ENCODE measurements at places on chromosomes 1 and 21. TPM values are rescaled to one million over a fixed set of nuclear protein-coding genes. Genes with fewer than 3 reads are reported as not detected.

GRCh38 chr1:48777219-48777895 is 666 bp upstream of the BEND5 start:
- no peak for DNase-seq

DNA sequence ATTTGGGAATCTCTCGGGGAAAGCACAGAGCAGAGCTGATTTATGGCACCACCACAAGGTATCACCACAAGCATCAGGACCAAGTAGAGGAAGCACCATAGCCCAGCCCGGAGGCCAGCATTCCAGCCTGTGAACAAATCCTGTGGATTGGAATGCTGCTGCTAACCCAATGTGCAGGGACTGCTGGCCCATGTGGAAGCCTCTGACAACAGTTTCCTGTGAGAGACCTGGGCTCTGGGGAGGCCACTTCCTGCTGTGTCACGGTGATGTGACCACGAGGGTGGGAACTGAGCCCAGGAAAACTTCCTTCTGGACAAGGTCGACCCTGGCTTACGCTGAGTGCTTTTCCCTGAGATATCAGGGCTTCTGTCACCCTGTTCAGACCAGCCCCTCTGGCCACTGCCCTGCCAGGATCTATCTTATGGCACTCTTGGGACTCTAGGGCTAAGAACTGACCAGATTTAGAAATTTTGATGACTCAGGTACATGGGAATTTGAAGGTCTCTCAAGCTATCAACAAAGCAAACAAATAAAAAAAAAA is 88.3 kb upstream of the NGF start:
- DNase-seq = no peak

GRCh38 chr1:118340928-118341910 is 156.2 kb upstream of the SPAG17 start:
- DNase-seq = no peak

GRCh38 chr1:183576537-183576936 is 13.7 kb downstream of the NCF2 start:
- no peak for DNase-seq

DNA sequence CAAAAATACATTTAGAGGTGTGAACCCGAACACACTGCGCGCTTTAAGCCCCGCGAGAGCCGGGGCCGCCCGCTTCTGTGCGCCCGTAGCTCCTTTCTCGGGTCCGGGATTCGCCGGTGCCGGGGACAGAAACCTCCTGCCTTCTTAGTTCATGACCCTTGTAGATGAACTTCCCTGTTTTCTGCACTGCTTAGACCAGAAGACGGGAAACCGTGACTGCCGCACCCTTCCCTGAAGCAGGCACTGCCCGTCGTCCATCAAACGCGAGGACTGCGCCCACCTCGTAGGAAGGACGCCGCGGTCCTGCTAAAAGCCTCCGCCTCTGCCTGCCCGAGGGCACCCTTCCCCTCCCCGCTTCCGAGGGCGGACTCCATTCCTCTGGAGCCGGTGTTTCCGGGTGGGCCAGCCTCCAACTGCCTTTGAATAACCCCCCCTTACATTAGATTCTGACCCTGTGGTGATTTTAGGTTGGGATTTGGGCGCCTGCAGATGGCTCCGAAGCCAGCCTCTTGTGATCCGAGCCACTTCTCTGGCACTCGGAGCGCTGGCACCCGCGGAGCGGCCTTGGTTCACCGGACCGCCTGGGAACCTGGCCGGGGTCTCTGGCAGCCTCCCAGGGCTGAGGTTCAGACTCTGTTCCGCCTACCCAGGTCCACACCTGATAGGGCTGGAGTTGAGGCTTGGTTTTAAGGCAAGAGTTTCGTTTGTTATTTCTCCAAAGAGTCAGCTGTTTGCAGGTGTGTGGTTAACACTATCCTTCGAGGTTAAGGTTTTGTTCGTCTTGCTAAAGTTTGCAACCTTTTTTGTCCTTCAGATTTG is 1.2 kb upstream of the PTTG1IP start:
- no peak for DNase-seq

DNA sequence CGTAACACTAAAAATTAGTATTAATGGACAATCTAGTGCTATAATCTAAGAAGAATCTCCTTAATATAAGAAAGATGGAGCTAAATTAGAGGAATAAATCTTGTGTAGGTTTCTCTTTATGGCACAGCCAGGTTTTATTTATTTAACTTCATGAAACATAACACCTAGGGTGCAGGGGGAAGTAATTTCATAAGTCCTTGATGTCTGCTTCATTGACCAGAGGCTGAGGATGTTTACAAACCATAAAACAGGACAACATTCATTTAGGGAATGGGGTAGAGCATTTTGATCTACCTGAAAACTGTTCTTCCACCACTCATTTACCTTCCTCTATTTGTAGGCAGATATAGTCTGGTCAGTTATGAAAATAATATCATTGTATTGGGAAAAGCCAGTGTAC is 95.5 kb downstream of the NGF start:
- peak; percentile 22 for DNase-seq

DNA sequence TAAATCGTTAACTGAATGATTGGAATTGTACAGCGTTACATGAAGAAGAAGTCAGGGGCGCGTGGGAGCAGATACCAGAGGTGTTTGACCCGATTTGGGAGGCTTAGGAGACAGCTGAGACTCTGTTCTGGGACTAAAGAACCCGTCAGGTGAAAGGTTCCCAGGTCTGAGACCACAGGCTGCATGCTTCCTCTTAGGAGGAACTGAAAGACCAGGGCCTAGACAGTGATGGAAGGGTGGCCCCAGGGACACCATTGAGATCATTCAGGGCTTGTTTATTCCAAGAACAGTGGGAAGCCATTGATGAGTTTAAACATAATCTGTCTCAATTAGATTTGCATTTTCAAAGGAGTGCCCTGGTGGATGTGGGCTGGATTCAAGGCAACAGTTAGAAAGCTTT is 904 bp downstream of the KLF17 start:
- no peak for DNase-seq

- DNase-seq = peak; percentile 74
Measured at GRCh38 chr1:42334240-42335049, 590 bp downstream of the FOXJ3 start.

- no peak for DNase-seq
Measured at GRCh38 chr1:162893612-162893908, 32.6 kb upstream of the CCDC190 start.

DNA sequence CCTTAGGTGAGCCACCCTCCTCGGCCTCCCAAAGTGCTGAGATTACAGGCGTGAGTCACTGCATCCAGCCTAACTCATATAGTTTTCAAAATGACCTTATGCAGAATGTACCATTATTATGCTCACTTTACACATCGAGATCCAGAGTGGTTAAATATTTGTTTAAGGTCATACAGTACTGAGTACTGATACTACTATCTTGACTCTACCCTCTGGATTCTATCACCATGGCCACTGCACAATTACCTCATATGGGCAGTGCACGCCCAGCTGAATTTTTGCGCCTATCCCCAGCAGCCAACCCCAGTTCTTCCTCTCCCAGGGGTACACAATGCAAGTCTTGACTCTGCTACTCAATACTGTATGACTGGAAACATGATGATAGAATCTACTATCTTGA is 56.7 kb downstream of the EDARADD start:
- DNase-seq = no peak

GRCh38 chr1:26787706-26788514 is at the start of gene PIGV:
Gene PIGV (plus strand): TSS chr1:26787950. CDS start chr1:26790816, 2,866 bp downstream.
- DNase-seq = peak; percentile 83

- DNase-seq = no peak
Measured at GRCh38 chr1:57423656-57424211, at the start of gene DAB1. Gene DAB1 (minus strand): TSS chr1:57424060. CDS start chr1:57291030, 133,030 bp downstream.

GRCh38 chr21:17189963-17190362 is 322.9 kb upstream of the CXADR start:
- no peak for DNase-seq

- DNase-seq = peak; percentile 65
Measured at GRCh38 chr1:164772635-164773034, 213.7 kb downstream of the PBX1 start.

DNA sequence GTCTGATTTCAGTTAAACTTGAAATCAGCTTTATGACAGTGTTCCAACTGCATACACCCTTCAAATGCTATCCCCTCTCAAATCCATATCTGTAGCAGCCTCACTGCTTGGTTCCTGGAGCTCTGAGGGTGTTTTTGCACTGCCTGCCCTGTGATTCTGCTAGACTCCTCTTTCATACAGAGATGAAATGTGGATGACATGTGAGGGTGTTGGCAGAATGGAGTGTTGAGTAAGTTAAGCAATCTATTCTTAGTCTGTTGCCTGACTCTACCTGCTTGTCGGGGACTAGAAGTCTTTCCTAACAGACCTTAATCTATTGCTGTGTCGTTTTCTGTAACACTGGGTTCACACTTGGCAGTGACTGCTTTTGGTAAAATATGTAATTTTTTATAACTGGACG is 9.8 kb downstream of the IGSF5 start:
- DNase-seq = no peak

- DNase-seq = no peak
Measured at GRCh38 chr1:209768354-209768774, 12.5 kb downstream of the TRAF3IP3 start.

GRCh38 chr1:111190931-111191451 is 9.5 kb downstream of the DENND2D start:
- DNase-seq = no peak

GRCh38 chr1:47624531-47624930 is 186.7 kb downstream of the FOXD2 start:
- peak; percentile 60 for DNase-seq

DNA sequence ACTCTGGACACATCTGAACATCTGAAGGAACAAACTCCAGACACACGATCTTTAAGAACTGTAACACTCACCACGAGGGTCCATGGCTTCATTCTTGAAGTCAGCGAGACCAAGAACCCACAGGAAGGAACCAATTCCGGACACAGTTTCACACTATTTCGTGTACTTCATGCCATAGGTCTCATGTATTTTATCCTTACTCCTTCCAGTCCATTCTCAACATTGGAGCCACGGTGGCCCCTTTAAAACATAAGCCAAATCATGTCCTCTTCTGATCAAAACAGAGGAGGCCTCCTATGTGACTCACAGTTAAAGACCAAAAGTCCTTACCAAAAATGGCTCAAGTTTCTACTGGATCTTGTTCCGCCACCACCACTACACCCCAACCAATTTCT is 29.8 kb upstream of the RCOR3 start:
- DNase-seq = no peak

OSCP1 gene
- total RNA-seq = 1.1 TPM

ZNF593OS gene
- total RNA-seq = 1.6 TPM

LCE1B gene
- not detected for total RNA-seq

PFKL gene
- 154 TPM for total RNA-seq

SH2D1B gene
- total RNA-seq = not detected

ZNF683 gene
- total RNA-seq = not detected

PGLYRP4 gene
- total RNA-seq = not detected

SPATA21 gene
- not detected for total RNA-seq

PEX19 gene
- 19.5 TPM for total RNA-seq

S100A1 gene
- 0.15 TPM for total RNA-seq

MAP3K21 gene
- total RNA-seq = 10.1 TPM

All from HT-29 (cell line).